Stimulated activated CD8-positive, alpha-beta memory T cell treated with anti-CD3 and anti-CD28 coated beads, Interleukin-4, amount 100 ng/mL, for 1 hour (primary cell): ENCODE measurements at places on chromosomes 5 and 9.

DNA sequence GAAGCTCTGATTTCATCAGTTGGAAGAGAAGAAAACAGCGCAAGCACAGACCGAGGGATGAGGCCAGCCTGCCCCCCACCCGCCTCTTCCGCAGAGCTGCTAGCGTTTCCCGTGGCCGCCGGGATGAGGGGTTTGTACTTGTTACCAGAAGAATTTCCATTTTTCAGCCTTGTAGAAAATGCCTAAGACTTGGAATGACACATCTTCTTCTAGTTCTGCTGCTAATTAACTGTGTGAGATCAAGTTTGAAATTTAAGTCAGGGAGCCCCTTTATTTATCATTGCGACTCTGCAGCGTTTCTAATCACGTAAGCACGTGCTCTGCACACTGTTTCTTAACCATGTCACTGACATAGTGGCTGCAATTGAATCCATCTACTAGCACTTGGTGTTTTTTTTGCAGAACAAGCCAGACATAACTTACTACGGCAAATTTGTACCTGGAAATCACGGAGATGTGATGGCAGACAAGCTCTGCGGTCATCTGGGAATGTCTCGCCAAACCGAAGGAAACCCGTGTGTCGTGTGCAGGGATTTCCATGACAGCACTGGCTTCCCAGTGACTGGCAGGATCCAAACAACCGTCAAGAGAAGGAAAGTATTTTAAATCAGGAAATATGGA is 41.8 kb upstream of the ROR2 start:
- no peak for DNase-seq

DNA sequence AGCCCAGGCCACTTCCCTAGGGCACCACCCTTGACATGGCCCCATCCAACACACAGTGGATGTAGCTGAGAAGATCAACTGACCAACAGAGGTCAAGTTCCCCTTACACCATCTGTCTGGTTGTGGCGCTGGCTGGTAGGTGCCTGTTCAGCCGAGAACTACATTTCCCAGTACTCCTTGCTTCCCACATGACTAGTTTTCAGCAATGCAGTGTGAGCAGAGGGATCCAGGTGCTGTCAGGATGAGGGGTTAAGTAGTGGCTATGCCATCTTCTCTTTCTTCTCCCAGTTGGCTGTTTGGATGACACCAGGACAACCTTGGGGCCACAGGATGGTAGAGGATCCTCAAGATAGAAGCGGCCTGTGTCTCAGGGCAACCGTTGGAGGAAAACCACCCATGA is 48.6 kb upstream of the SH3PXD2B start:
- DNase-seq, result no peak

GRCh38 chr5:141883892-141884318 is 5.7 kb upstream of the PCDH1 start:
- no peak for DNase-seq

DNA sequence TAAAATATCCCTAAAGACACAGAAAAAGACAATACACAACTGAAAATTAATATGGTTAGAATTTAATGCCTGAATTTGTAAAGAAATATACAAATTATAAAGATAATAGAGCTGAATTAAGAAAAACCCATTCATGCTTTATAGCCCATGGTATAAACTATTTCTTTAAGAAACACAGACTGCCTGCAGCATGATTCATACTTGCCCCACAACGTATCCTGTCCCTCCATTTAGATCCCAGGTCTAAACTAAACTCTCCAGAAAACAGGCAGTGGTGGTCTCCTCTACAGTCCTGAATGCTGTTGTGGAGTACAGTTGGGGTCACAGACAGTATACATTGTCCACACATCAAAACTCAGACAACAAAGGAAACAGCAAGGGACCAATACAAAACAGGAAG is 24.8 kb downstream of the IL6ST start:
- DNase-seq, result no peak

DNA sequence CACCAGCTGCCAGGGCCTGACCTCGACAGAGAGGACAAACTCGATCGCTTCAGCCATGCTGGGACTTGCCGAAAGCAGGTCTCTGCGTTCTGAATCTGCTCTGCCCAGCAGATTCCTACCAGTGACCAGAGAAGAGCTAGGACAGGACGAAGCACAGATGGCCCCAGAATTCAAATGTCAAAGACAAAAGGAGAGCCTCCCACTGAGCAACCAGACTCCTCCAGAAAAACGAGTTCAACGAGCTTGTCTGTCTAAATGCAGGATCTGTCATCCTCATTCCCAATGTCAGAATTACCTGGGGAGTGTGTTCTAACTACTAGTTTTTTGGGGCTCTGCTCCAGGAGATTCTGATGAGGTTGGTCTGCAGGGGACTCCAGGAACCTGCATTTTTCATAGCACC is 13.4 kb downstream of the AK8 start:
- no peak for DNase-seq

DNA sequence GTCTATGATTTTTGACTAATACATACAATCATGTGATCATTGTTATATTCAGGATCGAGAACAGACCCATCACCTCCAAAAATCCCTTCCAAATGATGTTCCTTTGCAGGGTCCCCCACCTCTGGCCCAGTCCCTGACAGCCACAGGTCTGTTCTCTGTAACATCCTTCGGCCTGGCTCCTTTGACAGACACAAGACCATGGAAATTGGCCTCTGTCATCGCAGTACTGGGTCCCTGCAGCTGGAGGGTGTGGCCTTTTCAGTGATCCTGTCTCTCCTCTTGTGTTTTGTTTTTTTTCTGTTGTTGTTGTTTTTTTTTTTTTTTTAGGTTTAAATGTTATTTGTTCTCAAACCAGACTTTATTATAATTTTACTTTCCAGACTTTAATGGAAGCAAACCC is 27.4 kb upstream of the ANKRD33B start:
- DNase-seq, result no peak

GRCh38 chr5:32499261-32499660 is 54.7 kb upstream of the ZFR start:
- DNase-seq, result no peak

GRCh38 chr9:114602620-114603019 is 8.5 kb upstream of the TMEM268 start:
- DNase-seq, result no peak

GRCh38 chr9:83424831-83425230 is 113.4 kb downstream of the FRMD3 start:
- DNase-seq, result no peak

GRCh38 chr9:105693435-105694189 is 729 bp upstream of the TMEM38B start:
- DNase-seq, result no peak

- DNase-seq, result no peak
These were observed 11.1 kb downstream of the PDLIM7 start for GRCh38 chr5:177486256-177486655.

- DNase-seq, result no peak
These were observed 10.9 kb downstream of the RAPGEF1 start for GRCh38 chr9:131728961-131729360.

GRCh38 chr5:159566832-159567231 is 236.5 kb upstream of the IL12B start:
- DNase-seq, result no peak

DNA sequence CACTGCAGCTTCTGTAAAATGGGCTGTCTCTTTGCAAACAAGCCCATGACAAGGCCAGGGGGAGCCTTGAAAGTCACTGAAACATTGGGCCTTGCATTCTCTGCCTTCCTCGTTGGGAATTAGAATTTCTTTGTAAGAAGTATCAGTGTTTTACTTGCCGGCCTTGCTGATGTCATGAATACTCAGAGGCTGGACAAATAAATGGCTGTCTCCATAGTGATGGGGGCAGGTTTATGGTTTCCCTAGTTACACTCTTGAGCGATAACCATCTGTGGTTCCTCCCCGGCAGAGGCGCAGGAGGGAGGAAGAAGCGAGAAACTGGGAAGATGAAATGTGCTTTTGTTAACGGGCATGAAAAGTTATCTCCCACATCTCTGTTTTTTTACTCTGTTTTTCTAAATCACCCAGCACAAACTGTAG is 272.7 kb upstream of the PANK3 start:
- no peak for DNase-seq

DNA sequence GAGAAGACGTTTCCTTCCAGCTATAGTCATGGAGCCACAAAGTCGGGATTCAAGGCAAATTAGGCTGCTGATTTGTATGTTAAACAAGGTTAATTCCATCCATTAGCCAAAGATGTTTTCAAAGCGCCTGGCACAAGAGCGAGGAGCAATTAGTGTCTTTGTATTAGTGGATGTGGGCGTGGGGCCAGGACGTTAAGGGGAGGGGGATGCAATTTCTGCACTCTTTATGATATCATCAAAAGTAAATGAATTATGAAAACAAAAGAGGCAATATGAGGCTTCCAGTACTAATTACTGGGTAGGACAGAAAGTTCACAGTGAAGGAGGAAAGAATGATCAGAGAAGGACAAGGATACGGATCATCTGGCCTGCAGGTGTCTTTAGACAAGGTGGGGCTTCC is 230.9 kb upstream of the MSX2 start:
- DNase-seq, result no peak

- no peak for DNase-seq
These were observed 13.3 kb upstream of the STING1 start for GRCh38 chr5:139495638-139496435.
